ENCODE measurements at places on chromosomes 13 and 19.
A peak's percentile ranks its signal among the peaks of the same experiment; 100 is the strongest.

GRCh38 chr19:5154799-5155426 lies 185.7 kb downstream of the PTPRS start:
- no peak for DNase-seq

DNA sequence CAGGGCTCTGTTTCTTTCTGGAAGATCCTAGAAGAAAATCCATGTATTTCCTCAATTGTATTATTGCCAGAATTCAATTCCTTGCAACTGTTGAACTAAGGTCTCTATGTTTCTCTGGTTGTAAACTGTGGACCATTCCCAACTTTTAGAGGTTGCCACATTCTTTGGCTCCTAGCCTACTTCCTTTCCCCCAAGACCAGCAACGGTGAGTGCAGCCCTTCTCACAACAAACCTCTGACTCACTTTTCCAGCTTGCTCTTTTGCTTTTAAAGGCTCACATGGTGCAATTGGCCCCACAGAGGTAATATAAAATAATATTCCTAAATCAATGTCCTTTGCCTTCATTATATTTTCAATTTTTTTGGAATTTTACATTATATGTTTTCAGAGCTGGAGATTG lies 371.3 kb downstream of the SLITRK5 start:
- DNase-seq: no peak

DNA sequence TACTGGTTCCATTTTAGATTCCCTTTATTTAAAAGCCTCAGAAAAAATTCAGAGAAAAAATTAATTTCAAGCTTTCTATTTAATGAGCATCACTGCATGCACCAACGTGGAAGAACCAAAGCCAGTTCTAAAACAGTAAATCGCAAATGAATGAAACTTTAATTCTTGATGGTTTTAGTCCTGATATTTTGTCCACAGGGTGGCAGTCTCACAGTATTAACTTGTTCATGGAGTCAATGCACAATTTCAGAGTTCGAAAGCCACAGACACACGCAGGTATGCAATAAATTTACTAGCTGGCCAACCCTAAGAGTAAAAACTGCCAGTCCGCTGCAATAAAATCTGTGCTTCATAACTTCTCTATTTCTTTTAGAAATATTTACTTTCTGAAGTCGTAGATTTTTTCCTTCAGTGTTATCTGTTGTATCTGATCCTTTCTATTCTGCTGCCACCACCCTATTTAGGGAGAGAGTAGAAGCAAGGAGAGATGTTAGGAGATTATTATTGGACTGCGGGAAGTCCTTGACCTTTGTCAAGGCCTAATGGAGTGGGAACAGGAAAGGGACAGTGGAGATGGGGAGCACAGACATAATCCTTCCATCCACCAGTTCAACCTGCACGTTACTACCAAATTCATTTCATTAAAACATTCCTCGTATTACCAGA lies 7.0 kb upstream of the WBP4 start:
- peak; percentile 35 for DNase-seq

DNA sequence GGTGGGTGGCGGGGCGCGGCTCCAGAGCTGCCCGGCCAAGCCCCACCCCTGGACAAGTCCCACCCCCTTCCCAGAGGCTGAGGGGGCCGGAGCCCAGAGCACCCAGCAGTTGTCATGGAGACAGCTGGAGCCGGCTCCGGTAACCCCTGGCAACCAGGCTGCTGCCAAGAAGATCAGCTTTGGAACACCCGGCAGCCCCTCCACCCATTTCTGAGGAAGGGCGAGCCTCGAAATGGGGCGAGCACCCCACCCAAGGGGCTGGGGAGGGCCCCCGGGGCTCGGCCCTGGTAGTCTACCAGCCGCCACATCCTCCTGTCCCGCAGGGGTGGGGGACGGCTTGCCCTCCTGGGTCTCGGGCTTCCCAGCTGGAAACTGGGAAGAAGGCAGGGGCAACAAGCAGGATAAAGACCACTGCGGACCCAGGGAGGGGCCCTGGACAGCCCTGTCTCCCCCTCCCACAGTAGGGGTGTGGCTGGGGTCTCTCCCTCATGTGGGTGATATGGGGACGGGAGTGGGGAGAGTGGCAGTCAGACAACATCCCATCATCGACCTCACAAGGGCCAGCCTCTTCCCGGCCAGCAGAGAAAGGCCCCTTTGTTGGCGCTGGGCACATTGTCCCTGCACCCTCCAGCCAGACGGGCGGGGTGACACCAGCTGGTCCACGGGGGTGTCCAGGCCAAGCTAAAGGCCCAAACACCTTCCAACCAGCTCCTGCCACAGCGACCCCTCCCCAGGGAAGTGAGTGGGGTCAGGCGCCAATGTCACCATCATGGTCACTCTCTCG lies 1.5 kb downstream of the CERS1 start:
- no peak for DNase-seq

DNA sequence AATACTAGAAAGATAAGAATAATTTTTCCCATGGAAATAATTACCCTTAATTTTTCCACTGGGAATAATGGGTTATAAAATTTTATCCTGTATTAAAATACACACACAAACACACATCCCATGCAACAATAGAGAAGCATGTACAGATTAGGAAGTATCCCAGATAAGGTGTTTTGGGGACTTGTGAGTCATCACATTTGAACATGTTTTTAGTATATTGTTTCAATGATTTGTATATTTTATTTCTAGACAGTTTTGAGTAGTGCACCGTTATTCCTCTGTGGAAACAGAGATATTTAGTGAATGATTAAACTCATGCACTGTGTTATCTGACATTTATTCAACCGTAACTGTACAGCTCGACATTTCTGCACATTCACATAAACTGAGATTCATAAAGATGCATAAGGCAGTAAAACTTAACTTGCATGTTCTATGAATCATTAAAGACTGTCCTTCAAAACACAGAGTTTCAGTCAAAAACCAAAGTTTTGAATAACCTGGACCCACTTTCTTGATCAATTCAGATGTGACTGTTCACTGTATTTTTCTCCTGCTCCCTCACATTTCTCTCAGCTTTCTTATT lies 30.1 kb downstream of the KLF12 start:
- DNase-seq: no peak

GRCh38 chr13:88464851-88465250 lies 793.7 kb downstream of the SLITRK5 start:
- DNase-seq: no peak

GRCh38 chr19:39671739-39672363 lies 16.1 kb downstream of the LGALS16 start:
- no peak for DNase-seq

DNA sequence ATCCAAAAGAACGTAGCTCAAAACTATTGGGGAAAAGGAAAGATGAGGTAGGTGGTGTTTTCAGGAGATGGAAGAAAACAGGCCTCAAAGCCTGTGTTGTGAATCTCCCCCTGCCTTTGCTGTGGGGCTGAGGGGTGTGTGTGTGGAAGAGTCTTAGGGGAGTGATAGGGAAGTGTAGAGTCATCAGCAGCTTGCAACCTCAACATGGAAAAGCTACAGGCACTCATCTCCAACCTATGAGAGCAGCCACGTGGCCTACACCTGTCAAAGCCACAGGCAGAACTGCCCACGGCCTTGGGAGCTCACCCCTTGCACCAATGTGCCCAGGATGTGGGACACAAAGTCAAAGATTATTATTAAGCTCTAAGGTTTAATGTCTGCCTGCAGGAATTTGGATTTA lies 4.3 kb upstream of the SIGLEC12 start:
- DNase-seq: no peak

DNA sequence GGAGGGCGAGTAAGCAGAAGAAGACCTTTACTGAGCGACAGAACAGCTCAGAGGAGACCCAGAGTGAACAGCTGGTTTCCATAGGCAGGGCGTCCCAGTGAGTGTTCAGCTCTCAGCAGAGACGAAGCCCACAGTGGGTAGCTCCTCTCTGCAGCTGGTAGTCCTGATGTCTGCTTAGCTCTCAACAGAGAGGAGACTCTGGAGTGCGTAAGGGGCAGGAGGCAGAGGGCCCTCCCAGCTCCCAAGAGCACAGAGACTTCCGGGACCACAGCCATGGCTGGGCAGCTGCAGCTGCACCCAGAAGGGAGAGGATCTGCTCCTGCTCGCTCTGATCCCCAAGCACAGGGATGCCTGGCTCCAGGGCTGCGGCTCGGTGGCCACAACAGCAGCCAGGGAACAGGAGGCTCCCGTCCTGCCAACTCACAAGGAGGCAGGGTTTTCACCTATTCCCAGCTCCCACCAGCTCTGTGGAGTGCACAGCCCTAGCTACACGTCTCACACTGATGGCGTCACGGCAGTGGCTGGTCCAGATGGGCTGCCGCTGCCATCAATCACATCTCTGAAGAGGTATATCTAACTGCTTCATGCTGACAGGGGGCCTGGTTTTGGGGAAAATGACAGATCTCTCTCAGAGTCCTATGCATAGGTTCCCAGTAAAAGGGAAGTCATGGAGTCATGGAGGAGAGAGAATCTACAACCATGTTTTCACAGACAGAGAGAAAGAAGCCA lies 2660.1 kb upstream of the PCDH20 start:
- no peak for DNase-seq

DNA sequence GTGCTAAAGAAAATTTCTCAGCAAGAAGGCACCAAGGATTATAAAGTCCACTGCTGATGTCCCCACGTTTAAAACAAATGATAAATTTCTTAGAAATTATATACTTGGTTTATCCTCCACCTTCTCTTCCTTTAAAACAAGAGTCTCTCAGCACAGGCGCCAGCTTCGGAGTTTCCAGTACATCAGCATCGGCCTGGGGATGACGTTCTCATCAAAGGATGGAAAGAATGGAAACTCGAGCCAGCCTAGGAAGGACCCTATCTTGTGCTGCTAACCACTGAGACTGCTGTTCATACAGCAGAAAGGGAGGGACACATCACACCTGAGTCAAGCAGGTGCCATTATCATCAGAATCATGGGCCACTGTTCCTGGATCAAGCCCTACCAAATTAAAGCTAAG lies 29.8 kb upstream of the ZNF83 start:
- no peak for DNase-seq

DNA sequence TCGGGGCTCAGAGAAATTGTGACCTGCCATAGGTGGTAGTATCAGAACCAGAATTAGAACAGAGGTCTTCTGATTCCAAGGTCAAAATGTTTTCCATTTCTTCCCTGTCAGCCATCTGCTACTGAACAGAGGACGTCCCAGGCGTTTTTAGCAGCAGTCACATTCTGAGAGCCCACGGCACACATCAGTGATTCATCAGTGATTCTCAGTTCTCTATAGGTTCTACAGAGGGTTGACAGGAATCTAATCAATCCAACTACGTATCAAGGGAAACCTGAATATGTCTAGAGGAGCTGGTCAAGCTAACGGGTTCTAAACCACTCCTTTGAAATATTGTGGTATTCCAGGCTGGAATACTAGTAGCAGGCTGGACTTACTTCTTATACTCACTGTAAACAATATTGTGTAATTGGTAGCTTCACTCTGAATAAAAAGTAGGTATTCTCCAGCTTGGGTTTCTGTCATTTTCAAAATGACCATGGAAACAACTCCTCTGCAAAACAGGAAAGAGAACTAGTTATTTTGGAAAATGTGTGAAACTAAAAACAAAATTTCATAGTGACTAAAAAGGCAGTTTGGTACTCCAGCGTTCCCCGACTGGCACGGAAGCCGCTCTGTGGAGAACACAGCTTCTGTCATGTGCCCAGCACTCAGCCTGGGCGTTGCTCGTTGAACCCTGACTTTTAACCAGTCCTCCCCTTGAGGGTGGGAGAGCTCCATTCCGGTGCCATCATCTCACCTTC lies 43.2 kb downstream of the FLT3 start:
- DNase-seq: no peak

- no peak for DNase-seq
Measured at GRCh38 chr13:113749967-113750366, 9.1 kb upstream of the TMEM255B start.

DNA sequence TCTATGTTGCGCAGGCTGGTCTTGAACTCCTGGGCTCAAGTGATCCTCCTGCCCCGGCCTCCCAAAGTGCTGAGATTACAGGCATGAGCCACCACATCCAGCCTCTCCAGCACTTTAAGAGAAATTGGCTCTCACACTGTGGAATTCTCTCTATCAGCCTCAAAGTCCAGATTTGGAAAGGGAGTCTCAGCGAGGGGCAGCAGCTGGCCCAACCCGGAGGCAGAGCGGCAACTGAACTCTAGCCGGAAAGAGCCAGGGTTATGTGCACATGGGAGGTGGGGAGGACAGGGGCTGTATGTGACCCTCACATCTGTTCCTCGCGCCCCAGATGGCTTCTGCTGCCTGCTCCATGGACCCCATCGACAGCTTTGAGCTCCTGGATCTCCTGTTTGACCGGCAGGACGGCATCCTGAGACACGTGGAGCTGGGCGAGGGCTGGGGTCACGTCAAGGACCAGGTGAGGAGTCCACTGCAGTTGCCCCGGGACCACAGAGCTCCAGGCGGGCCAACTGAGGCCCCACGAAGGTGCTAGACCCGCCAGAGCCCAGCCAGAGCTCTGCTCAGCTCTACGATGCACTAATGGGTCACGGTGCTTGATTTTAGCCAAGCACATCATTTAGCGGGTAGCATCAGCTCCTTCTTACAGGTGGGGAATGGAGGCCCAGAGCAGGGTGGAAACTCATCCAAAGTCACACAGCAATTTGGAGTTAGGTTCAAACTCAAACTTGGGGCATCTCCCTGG lies 1.3 kb downstream of the CREB3L3 start:
- no peak for DNase-seq

GRCh38 chr13:62014299-62014698 lies 598.6 kb upstream of the PCDH20 start:
- DNase-seq: no peak

DNA sequence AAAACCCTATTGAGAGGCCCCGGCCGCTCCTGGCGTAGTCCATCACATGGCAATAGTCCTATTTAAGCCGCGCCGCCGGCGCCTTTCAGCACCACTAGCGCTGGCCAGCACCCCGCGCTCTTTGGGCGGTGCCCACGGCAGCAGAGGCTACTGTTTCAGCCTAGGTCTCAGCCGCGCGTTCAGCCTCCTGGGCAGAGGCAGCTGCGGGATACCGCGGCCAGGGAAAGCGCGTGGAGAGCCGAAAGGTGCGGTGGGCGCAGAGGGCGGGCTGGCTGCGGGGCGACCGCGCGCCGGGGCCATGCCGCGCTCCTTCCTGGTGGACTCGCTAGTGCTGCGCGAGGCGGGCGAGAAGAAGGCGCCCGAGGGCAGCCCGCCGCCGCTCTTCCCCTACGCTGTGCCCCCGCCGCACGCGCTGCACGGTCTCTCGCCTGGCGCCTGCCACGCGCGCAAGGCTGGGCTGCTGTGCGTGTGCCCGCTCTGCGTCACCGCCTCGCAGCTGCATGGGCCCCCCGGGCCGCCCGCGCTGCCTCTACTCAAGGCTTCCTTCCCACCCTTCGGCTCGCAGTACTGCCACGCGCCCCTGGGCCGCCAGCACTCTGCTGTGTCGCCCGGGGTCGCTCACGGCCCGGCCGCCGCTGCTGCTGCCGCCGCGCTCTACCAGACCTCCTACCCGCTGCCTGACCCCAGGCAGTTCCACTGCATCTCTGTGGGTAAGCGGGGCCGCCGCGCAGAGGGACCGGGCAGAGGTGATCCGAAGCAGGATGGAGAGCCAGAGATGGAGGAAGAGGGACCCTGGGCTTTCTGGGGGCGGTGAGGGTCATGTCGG lies at the start of gene GSX1:
TSS of gene GSX1 (plus strand) at position 91 of the 826 bp plus-strand sequence. CDS start at position 299, 208 bp downstream.
- no peak for DNase-seq

DNA sequence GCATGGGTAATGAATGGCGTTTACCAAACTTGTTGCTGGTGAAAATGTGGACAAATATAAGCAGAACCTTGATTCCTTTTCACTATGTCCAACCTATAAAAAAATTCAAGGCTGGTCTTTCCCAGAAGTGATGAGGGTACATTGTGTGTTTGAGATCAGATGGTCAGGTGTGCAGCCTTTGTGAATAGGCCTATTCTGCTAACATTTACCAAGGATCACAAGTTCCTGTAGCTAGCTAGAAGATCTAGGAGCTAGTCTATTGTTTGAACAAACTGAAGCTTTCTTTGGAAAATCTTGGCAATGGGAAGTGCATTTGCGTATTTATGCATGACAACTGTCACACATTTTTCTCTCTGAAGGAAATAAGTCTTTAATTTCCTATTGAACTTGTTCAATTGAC lies 489.6 kb downstream of the KLF5 start:
- DNase-seq: no peak

All from activated CD4-positive, alpha-beta T cell treated with anti-CD3 and anti-CD28 coated beads, Interleukin-2, amount 50 U/mL, for 24 hours (primary cell).